ENCODE measurements at places on chromosomes 1 and 21. TPM values are rescaled to one million over a fixed set of nuclear protein-coding genes. Genes with fewer than 3 reads are reported as not detected.

Gene FCRL4
- not detected for total RNA-seq

Gene SPRR1A
- total RNA-seq: not detected

Gene ARHGEF16
- 12.6 TPM for total RNA-seq

Gene OR2L2
- 0.20 TPM for total RNA-seq

Gene CYP2J2
- 2.1 TPM for total RNA-seq

Gene IFI44L
- 6.1 TPM for total RNA-seq

DNA sequence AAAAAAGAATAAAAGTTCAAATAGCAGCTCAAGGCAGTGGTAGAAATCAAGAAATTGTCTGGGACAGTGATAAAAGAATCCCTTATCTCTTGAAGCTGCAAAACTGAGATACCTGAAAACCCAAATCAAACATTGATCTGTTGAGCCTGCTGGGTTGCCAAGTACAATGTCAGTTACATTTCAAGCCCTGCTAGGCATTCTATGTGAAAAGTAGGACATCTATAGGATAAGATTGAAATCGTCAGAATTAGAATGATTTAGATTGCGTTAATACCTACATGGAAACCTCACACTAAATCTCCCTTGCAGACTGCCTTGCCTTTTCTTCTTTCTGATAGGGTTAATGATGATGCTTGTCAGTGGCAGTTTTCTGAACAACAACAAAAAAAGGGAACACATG, 1684.4 kb upstream of the B3GALT2 start:
- no peak for DNase-seq

GRCh38 chr1:70874063-70874462, 173.6 kb downstream of the PTGER3 start:
- DNase-seq: no peak

GRCh38 chr1:156152628-156153027, 757 bp upstream of the SEMA4A start:
- no peak for DNase-seq

GRCh38 chr1:173477286-173478093, at the start of gene PRDX6:
Gene PRDX6, plus strand, starts transcription at chr1:173477335. Its CDS starts 63 bp downstream, at chr1:173477398.
- DNase-seq: peak; percentile 93

GRCh38 chr21:24027396-24027795, 1579.9 kb downstream of the MRPL39 start:
- no peak for DNase-seq

DNA sequence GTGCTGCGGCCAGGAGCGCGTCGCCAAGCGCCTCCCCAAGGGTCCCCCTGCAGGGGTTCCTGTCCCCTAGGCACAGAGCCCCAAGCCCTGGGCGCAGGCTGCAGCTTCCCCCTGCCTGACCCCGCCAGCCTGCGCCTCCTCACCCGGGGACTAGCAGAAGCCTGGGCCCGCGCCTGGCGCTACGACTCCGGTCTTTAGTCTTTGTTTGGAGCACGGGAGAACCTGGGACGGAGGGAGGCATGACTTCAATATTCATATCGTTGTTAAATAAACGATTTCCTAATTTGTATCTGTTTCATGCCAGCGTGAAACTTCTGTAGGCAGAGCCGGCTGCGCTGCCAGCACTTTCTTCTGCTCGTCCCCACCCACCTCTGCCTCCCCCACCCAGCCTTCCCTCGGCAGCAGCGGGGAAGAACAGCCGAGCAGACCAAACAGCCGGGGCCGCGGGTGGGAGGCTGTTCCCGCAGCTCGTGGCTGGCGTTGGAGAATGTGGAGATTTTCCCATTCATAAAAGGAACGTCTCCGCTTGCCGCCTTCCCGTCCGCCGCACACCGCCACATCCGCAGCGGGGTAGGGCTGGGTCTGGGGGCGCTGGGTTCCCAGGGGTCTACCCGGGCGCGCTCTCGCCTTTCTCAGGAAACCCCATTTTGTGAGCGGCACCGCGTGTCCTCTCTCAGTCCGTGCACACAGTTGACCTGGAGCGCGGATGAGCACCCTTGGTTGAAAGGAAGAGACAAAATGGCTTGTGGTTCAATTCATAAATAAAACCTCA, 777 bp upstream of the TRIM67 start:
- DNase-seq: no peak

- DNase-seq: no peak
These were observed 59.6 kb upstream of the ACTRT2 start for GRCh38 chr1:2961661-2962060.

DNA sequence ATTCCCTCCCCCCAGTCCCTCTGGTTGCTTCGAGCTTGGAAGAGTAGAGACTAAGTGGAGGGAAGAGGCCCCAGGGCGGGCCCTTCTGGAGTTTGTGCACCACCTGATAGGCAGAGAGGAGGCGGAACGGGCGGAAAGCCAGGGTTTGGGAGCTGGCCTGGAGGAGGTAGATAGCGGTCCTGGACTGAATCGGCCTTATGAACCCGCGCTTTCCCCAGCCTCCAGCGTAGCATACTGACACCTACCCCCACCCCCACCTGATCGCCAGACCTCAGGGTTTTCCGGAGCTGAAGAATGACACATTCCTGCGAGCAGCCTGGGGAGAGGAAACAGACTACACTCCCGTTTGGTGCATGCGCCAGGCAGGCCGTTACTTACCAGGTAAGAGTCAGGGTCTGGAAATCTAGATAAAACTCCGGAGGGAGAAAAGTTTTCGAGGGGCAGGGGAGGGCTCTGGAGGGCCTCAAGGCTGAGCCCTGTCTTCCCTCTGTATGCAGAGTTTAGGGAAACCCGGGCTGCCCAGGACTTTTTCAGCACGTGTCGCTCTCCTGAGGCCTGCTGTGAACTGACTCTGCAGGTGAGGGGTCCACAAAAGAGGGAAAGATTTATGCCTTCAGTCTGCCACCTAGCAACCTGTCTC, 705 bp downstream of the UROD start:
- DNase-seq: peak; percentile 86
